Peyer's patch (tissue), 4 donors: ENCODE measurements at places on chromosomes 1 and 21. TPM values are rescaled to one million over a fixed set of nuclear protein-coding genes. Genes with fewer than 3 reads are reported as not detected.

GRCh38 chr1:92655197-92655801, 129.6 kb downstream of the EVI5 start:
- DNase-seq = no peak

DNA sequence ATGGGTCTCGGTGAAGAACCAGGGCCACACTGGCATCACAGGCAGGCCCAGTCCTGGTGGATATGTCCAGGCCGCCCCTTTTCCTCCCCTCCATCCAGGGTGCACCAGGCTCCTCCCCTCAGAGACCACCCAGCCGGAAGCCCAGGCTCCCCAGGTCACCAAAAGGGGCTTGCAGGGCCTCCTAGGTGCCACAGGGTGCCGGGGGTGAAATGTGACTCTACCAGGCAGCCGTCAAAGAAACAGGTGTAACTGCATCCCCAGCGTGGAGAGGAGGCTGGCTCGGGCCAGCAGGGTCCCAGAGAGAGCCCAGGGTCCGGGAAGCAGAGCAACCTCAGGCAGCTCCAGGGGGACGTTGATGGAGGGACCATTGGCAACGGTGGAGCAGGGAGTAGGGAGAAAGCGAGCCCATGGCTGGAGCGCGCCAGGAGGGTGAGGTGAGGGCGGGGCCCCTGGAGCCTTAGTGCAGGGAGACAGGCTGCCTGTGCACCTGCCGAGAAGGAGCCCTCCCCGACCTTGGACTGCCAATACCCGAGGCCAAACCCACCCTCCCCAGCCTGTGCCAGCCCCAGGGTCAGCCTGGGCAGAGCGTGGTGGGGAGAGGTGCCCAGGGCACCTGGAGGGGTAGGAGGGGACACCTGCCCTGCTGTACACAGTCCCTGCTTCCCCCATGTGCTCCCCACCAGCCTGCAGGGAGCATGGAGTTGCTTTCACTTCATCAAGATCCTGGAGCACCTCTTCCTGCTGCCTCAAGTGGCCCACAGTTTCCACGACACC, 48.3 kb upstream of the POFUT2 start:
- no peak for DNase-seq

Gene TMCC2
- total RNA-seq = 0.94 TPM

GRCh38 chr21:15332572-15332971, 267.8 kb upstream of the NRIP1 start:
- no peak for DNase-seq

Gene TEDDM1
- total RNA-seq = not detected
